ENCODE measurements at places on chromosomes 16 and 17. TPM values are rescaled to one million over a fixed set of nuclear protein-coding genes. Genes with fewer than 3 reads are reported as not detected.

Gene FBXW10
- 1.7 TPM for total RNA-seq

Gene SLC6A2
- total RNA-seq = 0.08 TPM

Gene KLHL10
- total RNA-seq = 0.07 TPM

Gene TBC1D3K
- not detected for total RNA-seq

Gene CCL14
- not detected for total RNA-seq

Gene CALB2
- 5.9 TPM for total RNA-seq

Gene ENPP7
- total RNA-seq = not detected

Gene HSD17B2
- not detected for total RNA-seq

Gene SERPINF2
- total RNA-seq = 2.2 TPM

Gene PTX4
- total RNA-seq = not detected

Gene HSPB9
- not detected for total RNA-seq

Gene MED9
- 19.4 TPM for total RNA-seq

Gene KCNG4
- not detected for total RNA-seq

Gene ACSM2A
- not detected for total RNA-seq

Gene RND2
- 0.13 TPM for total RNA-seq

Gene LIMD2
- 8.2 TPM for total RNA-seq

Gene TBC1D3
- not detected for total RNA-seq

Gene PIRT
- total RNA-seq = not detected

Gene ZSCAN10
- total RNA-seq = 0.03 TPM

Gene OR1A2
- total RNA-seq = not detected

Gene ACD
- total RNA-seq = 38.3 TPM

Gene MYO15A
- total RNA-seq = 0.58 TPM

Gene VASN
- 7.5 TPM for total RNA-seq

Gene NOS2
- total RNA-seq = 0.13 TPM

Gene GINS2
- 29.9 TPM for total RNA-seq

Gene INO80E
- 127 TPM for total RNA-seq

Gene ATP2A1
- 1.9 TPM for total RNA-seq

Gene FBXO31
- 25.1 TPM for total RNA-seq

Gene HBA2
- total RNA-seq = 0.24 TPM

Gene SLC16A13
- total RNA-seq = 9.2 TPM

Gene DNAH17
- total RNA-seq = 1.5 TPM

Gene TMEM92
- total RNA-seq = 25.8 TPM

Gene TEX19
- 0.60 TPM for total RNA-seq

Gene C1QTNF8
- total RNA-seq = not detected

Gene TBC1D3C
- not detected for total RNA-seq

Gene TMEM88
- 0.27 TPM for total RNA-seq

Gene C16orf46
- 0.66 TPM for total RNA-seq

Gene PIK3R6
- not detected for total RNA-seq

Gene GPRC5C
- 85.4 TPM for total RNA-seq

Gene MKS1
- 10.5 TPM for total RNA-seq

Gene GAS7
- 0.29 TPM for total RNA-seq

Gene SNX20
- not detected for total RNA-seq

Gene CCL4L2
- total RNA-seq = not detected

Gene SLC16A5
- 35.9 TPM for total RNA-seq

Gene TPPP3
- 10.8 TPM for total RNA-seq

Gene APOH
- total RNA-seq = 3.0 TPM

Measured in A549 treated with CORT108297 at 1 μM for 4 hours (cell line).